ENCODE measurements at places on chromosomes 13 and 19. TPM values are rescaled to one million over a fixed set of nuclear protein-coding genes. Genes with fewer than 3 reads are reported as not detected.

Gene KLC3
- total RNA-seq = not detected

- DNase-seq = no peak
Measured at GRCh38 chr19:46357846-46358583, 11.1 kb downstream of the PPP5C start.

GRCh38 chr19:1151037-1151724, 22.9 kb downstream of the SBNO2 start:
- no peak for DNase-seq

DNA sequence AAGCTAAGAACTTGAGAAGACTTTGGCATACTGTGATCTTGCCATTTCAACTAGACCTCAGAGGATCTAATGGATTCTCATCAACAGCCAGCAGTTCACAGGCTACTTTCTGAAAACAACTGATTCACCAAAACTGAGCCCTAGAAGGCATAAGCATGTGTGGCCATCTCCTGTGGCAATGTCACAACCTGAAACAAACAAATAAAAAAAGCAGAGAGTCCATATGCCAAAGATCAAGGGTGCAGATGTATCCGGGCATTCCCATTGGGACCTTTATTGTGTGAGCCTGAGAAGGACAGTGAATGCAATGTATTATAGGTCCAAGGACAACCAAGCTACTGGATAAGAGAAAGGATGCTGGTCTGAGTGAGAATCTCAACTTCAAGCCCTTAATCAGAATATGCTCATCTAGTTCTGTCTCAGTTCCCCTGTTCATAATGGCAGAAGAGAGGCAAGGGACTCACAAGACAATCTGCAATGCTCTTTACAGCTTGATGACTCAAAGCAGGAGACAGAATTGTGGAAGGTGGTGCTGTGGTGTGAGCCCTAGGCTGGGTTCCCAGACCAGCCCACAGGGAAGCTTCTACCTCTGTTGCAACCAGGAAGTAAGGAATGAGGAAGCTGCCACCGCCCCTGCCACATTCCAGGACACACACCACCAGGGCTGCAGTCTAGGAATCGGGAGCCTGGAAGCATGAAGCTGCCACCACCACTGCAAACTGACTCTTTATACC, 133.7 kb downstream of the RAP2A start:
- no peak for DNase-seq

GRCh38 chr13:21012211-21012610, 49.2 kb downstream of the LATS2 start:
- DNase-seq = no peak

DNA sequence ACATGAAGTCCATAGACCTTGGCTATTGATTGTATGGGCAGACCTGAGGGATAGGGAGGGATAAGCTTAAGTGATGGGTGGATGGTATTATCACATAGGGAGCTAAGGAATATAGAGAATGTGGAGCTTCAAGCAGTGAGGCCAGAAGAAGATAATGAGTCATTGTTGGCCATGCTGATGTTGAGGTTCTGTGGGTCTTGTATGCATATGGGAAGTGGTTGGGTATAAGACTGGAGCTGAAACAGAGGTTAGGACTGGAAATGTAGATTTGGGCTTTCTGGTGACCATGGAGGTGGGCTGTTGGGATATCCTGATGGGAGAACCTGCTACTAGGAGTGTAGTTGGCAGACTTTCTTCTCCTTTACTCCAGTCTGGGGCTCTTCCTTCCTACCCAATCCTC, 73.7 kb upstream of the TSC22D1 start:
- DNase-seq = no peak

GRCh38 chr13:35028338-35028867, 86.3 kb downstream of the NBEA start:
- no peak for DNase-seq

GRCh38 chr19:57435062-57435978, at the start of gene ZNF749:
Gene ZNF749, plus strand, starts transcription at chr19:57435325. Its CDS starts 254 bp downstream, at chr19:57435579.
- peak; percentile 95 for DNase-seq
